ENCODE measurements at places on chromosomes 13 and 19.

DNA sequence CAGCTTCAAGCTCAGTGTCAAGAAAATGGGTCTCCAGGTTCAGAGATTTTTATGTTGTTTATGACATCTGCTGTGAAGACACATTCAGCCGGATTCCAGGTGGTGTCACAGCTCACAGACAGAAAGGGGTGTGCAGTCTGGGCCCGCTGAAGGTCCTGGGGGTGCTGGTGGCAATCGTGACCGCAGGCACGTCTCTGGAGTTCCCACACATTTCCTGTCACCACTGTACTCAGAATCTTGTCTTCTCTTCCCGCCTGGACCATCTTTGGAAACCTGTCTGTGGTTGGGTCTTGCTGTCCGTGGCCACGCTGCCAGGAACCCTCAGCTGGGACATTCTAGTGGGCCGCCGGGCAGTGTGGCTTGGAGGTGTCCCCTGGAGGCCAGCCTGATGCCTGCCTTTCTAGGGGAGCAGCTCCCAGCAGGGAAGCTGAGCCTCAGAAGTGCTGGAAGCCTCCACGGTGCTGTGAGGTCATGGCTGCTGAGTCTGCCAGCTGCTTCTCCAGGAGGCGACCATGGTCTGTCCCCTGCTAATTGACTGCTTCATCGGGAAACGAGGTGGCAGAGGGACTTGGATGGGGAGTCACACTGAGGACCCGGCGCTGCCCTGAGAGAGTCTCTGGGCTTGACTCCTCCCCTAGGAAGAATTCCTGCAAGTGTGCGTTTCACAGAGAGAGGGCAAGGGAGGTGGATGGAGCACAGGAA lies 3.7 kb downstream of the TEX29 start:
- no peak for DNase-seq

- no peak for DNase-seq
These were observed 1436.9 kb downstream of the UQCRFS1 start for GRCh38 chr19:27776020-27776419.

- DNase-seq, result no peak
These were observed 577.9 kb downstream of the LMO7 start for GRCh38 chr13:76214001-76214400.

- no peak for DNase-seq
These were observed 141.7 kb upstream of the SERP2 start for GRCh38 chr13:44231786-44232516.

DNA sequence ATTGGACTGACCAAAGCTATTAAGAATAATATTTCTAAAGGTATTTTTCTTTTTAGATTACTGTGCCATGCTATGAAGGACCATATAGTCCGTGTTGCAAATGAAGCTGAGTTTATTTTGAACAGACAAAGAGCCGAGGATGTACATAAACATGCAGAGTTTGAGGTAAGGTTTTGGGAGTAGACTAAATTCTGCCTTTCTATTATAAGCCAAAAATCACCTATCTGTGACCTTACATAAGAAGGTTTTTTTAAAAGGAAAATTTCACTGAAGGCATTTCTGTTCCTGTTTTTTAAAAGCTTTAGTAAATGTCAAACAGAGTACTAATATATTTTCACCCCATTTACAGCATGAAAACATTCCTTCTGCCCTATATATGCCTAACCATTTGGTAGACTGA lies 127.4 kb downstream of the MAB21L1 start:
- no peak for DNase-seq

- DNase-seq, result no peak
These were observed 912 bp downstream of the SSC5D start for GRCh38 chr19:55488986-55489710.

DNA sequence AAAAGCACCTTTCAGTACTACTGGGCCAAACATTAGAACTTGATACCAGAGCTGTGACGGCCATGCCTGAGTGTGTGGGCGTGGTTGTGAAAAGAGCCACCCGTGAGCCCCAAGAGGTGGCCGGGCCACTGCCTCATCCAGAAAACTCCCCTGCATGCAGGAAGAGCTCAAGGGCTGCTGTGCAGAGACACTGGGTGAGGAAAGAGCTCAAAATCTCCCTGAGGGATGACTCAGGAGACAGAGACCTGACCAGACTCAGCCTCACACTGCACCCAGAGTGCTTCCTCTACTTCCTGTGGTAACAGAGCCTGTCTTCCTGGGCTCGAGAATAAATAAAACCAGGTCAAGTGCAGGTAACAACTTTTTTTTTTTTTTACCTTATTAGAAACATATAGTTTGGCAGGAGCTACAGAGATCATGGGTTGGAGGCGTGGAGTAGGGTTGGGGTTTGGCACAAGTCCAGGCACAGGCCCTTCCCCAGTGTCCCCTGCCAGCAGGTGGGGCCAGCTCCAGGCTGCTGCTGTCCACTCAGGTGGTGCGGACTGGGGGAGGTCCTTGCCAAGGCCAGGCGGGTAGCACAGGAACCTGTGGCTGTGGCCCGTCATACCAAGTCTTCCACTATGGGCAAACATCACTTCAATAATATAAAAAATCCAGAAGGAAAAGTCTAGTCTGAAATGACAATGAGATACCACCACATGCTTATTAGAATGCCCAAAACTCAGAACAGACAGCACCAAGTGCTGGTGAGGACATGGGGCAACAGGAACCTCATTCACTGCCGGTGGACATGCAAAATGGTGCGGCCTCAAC lies 25.5 kb downstream of the ELL start:
- peak; percentile 94 for DNase-seq

- DNase-seq, result no peak
These were observed 70.1 kb downstream of the CAB39L start for GRCh38 chr13:49373716-49374115.

- DNase-seq, result no peak
These were observed 14.6 kb downstream of the AKT2 start for GRCh38 chr19:40270362-40271089.

DNA sequence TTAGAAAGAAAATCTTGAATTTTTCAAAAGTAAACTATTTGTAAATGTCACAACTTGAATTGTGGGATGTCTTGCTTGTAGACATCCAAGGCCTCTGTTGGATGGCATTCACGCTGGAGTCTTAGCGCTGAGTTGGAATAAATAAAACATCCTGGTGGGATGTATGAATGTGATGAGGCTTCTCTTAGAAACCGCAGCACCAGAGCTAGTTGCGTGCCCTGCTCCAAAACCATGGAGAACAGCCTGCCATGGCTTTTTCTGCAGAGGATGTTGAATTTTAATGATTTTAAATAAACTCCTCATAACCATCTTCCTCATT lies 70.4 kb downstream of the DPY19L3 start:
- DNase-seq, result no peak

GRCh38 chr13:43579321-43579720 lies 207.5 kb downstream of the ENOX1 start:
- DNase-seq, result no peak

DNA sequence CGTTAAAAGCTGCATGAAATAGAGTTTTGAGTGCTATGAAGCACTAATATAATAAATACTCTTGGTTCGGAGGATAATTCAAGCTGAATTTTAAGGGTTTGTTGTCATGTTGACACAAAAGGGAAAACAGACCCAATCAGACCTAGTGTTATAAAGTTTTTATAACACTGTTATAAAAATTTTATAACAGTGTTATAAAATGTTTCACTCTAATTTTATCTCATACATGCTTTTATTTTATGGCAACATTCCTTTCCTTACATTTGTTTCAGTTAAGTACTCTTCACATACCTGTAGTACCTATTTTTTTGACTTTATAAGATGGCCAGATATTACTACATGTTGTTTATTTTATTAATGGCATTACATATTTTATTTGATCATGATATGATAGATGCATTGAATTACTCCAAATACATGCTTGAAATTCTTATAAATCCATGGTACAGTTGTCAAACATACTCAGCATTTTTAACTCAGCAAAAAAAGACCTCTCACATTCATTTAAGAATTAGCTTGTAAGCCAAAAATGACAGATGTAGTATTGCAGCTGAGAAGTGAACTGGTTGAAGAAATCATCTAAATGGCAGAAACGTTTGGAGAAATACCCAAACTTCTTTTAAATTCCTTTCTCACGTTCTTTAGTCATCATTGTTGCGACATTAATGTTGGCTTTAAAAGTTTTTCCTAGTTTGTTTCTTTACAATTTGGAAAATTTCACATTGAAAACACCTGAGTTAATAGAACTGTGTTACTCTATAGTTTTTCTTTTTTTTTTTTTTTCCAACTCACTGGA lies 104.5 kb downstream of the PIBF1 start:
- DNase-seq, result no peak

- DNase-seq, result no peak
These were observed 19.0 kb downstream of the CLPTM1 start for GRCh38 chr19:44973982-44974735.

DNA sequence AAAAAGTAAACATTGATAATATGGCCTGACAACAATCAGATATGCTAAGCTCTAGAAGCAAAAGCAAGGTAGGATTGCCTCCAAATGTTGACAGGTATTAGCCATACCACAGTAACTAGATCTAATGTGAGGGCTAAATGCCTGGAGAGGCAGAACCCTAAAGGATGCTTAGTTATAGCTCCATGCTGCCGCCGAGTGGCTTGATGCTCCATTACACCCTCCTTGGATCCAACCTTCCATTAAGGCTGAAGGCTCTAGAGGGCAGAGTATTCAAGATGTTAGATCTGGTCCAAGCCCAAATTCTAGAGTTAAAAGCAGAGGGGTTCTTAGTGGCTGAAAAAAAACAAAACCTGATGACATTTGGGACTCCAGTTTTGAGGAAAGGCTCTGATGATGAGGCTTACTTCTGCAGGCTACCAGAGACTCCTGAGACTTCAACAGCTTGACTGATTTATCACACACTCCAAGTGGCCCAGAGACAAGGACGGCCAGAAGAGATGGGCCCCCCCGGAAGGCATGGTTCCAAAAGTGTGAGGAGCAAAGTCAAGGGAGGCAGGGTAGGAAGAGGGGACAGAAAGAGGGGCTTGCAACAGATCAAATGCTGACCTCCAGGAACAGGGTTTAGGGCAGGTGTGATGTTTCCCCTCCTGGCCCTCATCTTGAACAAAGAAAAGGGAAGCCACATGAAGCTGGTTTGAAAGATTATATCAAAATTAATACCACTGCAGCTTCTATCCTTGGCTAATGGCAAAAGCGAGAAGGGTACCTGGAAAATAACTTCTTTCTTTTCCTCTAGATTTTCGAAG lies 21.9 kb upstream of the CPB2 start:
- peak; percentile 45 for DNase-seq

- no peak for DNase-seq
These were observed 7.2 kb downstream of the FCHO1 start for GRCh38 chr19:17758515-17758914.

- no peak for DNase-seq
These were observed 14.3 kb upstream of the BCAM start for GRCh38 chr19:44794610-44795009.

DNA sequence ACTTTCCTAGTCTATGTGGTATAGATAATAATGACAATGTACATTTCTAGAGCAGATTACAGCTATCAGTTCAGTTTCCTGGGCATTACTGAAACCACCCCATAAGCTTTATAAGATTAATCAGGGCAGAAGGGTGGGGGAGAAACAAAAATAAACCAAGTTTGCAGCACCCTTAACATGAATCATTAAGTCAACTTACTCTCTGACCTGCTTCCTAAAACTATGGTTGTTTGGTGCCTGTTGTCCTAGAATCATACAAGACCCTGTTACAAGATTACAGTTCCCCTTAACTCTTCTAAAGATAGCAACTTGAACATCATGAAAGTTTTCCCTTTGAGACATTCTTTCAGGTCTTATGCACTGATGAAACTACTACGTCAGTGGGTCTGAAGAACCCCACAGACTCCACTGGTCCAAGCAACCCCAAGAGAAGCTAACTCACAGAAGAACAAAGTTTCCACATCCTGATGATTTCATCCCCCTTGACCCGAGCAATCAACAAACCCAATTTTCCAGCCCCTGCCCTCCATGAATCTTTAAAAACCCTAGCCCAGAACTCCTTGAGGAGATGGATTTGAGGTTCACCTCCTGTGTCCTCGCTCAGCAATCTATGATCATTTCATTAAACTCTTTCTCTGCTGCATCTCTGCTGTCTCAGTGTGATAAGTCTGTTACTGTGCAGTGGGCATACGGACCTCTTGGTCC lies 336.5 kb downstream of the FOXO1 start:
- no peak for DNase-seq

DNA sequence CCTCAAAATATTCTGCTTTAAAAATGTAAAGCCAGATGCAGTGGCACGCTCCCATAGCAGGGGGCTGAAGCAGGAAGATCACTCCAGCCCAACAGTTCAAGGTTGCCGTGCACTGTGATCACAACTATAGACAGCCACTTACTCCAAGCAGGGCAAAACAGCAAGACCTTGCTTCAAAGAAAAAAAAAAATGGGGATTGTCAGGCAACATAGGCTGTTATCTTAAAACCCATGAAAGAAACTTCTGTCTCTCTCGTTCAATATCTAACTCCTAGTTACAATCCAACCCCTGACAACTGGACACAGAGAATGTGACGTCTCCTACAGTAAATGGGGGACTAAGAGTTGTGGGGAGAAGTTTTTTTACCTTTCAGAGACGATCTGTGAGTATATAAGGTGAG lies 17.4 kb downstream of the ELF1 start:
- no peak for DNase-seq

GRCh38 chr13:27966641-27967202 lies 2.4 kb downstream of the CDX2 start:
- no peak for DNase-seq

- no peak for DNase-seq
These were observed 34.9 kb upstream of the MLNR start for GRCh38 chr13:49185264-49185663.

Data from CD8-positive, alpha-beta T cell (primary cell).